ENCODE measurements at places on chromosomes 1 and 21.
A peak's percentile ranks its signal among the peaks of the same experiment; 100 is the strongest.

DNA sequence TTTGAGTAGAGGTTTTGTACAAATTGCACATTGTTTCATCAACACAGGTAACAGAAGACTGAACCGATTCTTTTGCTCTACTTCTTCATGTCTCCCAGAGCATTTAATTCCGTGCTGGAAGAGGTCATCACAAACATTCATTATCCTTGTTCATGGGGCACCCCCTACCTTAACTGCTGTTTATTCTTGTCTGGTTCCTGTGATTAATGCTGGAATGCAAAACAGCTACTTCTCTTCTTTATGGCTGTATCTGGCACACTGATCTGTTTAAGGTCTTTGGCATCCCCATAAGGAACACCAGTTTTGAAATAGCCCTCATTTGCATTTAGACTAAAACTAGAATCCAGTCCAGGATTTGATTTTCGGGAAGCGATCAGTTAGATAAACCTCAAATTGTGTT, 42.2 kb downstream of the NTNG1 start:
- no peak for DNase-seq

DNA sequence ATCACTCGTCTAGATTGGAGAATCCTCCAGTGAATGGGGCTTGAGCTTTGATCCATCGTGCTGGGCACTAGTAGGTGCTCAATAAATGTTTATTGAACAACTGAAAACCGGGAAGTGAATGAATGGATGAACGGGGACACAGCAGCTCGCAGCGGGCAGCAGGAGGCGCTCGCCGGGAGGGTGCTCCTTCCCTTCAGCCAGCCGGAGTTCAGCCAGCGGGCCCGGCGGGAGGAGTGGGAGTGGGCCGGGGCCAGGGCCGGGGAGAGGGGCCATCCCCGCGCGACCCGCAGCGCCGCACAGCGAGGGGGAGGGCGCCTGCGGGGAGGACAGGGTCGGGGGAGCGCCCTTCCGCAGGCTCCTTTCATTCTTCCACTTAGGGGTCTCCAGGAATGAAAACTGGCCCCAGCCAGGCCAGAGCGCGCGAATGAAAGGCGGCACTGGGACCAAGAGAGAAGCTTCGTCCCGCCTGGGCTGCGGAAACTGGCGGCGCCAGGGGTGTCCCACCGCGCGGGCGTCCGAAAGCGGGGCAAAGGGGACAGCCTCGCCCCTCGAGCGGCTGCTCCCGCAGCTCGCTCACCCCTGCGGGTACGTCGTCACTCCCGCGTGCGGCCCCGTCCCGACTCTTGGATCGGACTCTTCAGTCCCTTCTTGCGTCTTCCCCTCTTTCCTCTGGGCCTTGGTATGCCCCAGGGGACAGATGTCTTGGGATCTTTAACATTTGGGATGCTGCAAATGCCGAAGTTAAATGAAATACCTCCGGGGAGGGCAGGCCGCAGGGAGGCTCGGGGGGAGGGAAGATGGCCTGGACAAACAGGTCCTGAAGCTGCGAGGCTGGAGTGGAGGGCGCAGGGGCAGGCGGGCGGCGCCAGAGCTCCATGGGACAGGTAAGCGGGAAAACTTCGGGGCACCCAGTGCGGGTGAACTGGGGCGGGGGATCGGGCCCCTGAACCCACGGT, 3.6 kb upstream of the INAVA start:
- DNase-seq: no peak

DNA sequence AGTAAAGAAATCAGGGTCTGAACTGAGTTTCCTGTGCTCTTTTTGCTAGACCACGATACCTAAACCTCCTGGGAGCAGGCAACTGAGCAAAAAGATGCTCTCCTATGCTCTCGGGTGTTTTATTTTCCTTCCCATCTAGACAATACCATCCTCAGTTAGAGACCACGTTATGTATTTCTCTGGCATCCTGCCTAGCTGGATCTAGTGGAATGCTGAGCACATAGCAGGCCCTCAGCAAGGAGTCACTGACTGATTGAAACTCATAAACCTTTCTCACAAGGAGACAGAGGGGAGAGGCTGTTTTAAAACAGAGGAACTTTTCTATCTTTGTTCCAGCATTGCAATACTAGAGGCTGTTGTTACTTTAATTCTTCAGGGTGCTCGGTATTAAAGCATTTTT, 168.0 kb downstream of the CYYR1 start:
- no peak for DNase-seq

GRCh38 chr1:52288286-52288685, 77.7 kb downstream of the CC2D1B start:
- DNase-seq: no peak

GRCh38 chr1:203267912-203268311, 37.4 kb upstream of the BTG2 start:
- DNase-seq: no peak

DNA sequence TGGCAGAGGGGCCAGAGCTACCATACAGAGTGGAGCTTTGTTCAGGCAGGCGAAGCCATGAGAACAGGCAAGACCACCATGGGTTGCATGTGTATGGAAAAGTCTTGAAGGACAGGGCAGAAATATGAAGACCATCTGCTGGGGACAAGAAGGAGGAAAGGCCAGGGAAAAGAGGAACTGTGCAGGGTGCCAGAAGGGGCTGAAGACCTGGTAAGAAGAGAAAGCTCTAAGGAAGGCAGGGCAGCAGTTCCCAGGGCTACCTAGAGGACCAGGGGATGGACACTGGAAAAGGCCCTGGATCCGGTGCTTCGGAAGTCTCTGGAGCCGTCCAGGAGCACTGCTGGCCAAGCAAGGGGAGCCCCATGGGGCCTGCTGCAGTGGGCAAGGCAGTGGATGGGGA, 43.4 kb downstream of the PKP1 start:
- DNase-seq: no peak

- DNase-seq: no peak
These were observed 17.3 kb downstream of the ENAH start for GRCh38 chr1:225635649-225636048.

DNA sequence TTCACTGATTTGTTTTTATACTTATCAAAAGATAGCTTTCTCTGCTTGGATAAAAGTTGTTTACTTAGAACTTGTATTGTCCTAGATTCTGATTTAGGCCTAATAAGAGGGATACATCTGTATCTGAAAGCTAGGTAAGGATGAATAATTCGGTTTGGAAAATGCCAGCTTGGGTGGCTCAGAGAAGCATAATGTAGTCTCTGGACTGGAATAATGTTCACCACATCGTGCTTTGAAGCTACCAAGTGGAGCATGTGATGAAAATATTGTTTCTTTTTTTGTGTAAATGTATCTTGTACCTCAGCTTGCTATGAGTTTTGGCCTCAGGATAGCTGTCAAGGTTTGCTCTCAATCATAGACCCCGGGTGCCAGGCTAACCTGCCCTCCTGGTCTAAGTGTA, 49.2 kb downstream of the VPS13D start:
- no peak for DNase-seq

GRCh38 chr1:7513081-7513480, 258.0 kb upstream of the VAMP3 start:
- no peak for DNase-seq

GRCh38 chr1:6475381-6476133, 9.6 kb upstream of the TNFRSF25 start:
- DNase-seq: peak; percentile 85

DNA sequence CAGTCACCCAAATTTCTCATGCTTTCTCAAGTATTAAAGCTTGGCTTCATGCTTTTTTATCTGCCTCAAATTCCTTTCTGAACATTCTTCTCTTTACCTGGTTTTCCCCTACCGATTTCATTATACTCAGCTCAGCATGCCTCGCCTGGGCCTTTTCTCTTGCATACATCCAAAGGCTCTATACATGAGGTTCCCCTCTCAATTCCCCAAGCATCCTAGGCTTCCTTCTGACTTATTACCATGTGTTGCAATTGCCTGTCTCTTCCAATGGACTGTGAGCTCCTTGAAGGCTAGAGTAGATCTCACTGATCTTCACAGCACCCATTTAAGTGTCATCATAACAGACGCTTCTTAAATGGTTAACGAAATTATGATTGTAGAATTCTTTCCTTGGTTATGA, 24.1 kb upstream of the CYP4A22 start:
- DNase-seq: no peak

GRCh38 chr1:155256058-155256852, 972 bp upstream of the ENTREP3 start:
- no peak for DNase-seq

DNA sequence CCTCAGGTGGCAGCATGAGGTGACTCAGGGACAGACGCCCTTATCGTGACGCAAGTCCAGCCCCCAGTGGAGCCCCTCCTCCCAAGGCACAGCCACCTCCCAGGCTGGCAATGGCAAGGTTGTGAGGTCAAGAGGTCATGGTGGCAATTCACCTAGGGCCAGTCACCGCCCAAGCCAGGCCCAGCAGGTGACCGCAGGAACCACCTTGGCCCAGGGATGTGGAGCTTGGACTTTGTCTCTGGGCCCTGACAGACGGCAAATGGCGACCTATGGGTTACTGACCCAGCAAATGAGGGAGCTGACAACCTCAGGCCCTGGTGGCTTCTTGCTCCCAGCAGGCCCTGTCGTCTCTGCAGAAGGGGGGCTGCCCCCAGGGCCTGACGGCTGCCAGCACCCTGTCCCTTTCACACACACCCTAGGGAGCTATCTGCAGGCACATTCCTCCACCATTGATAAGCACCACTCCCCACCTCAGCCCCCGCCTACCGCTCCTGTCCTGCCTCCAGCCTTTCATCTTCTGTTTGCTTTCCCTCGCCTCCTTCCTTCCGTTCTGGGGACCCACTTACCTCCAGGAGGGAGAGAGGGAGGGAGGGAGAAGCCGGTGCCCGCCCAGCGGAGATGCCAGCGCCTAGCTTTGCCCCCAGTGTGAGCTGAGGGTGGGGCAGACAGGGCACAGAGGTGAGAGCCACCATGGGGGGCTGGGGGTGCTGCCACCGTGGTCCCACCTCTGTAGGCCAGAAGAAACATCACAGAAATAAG, 12.1 kb downstream of the EPHA2 start:
- DNase-seq: no peak

DNA sequence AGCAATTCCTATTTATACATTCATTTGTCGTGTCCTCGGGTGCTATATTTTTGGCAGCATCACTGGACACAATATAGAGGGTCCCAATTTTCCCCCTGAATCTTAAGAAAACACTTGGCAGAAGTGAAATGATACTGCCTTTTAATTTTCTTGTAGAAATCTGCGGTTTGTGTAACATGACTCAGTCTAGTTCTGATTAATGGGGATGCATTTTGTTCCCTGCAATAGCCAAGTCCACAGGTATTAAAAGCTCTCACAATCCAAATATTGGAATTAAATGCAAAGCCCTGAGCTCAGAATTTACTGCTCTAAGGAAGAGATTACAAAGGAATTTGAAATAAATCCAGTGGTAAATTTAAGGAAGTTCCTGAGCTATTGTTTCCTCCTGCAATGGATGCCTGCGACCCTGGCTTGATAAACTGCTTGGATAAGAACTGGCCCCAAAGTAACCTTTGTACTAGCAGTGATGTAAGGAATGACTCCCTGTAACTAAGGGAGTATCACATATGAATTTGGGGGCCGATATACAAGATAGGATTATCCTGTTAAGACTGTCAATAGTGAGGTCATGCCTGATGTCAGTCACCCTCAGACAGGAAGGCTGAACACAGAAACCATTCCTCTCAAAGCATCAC, 349.7 kb upstream of the C1orf87 start:
- DNase-seq: no peak

GRCh38 chr21:41361053-41361785, 608 bp upstream of the MX2 start:
- DNase-seq: no peak

GRCh38 chr1:46300673-46301405, 2.6 kb downstream of the LRRC41 start:
- DNase-seq: no peak

DNA sequence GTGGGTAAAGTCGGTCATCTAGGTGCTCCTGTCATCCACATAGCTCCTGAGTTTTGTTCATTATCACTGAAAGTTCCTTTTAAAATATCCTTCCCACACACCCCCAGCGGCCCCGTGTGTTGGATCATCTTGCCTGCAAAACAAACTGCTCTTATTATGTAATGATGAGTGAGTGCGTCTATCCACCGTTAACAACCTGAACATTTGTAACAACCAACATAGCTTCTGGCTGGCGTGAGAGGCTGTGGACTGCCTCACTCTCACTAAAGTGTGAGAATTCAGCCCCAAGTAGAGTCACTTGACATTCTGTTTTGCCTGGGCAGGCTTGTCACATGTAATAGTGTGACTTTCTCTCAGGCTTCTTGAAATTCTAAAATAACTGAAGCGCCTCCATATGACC, 14.5 kb upstream of the KCNA2 start:
- DNase-seq: no peak

GRCh38 chr1:3899754-3900149, 320 bp downstream of the C1orf174 start:
- no peak for DNase-seq
